ENCODE measurements at places on chromosomes 1 and 21.

- peak; percentile 91 for DNase-seq
Observed at GRCh38 chr1:110407260-110408210, at the start of gene LAMTOR5. Gene LAMTOR5 (minus strand): TSS chr1:110407694. CDS start chr1:110407620, 74 bp downstream.

DNA sequence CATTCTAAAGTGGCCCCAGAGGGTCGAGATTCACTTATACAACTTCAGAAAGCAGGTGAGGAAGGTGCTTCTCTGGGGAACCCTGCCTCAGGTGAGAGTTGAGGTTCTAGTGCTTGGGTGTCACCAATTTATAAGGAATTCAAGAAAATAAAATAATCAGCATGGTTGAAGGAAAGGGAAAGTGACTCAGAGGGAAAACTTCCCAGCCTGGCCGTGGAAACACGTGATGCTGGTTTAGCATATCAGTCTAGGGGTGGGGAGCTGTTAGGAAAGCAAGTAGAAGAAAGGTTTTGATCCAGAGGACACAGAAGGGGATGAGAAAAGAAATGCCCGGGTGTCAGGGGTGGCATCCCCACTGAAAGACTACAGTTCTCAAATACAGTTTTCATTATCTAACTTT lies 37.7 kb upstream of the TMEM125 start:
- no peak for DNase-seq

- DNase-seq: peak; percentile 9
Observed at GRCh38 chr1:46547481-46548383, 3.7 kb downstream of the KNCN start.

- DNase-seq: no peak
Observed at GRCh38 chr1:68121536-68121935, 71.1 kb upstream of the DIRAS3 start.

DNA sequence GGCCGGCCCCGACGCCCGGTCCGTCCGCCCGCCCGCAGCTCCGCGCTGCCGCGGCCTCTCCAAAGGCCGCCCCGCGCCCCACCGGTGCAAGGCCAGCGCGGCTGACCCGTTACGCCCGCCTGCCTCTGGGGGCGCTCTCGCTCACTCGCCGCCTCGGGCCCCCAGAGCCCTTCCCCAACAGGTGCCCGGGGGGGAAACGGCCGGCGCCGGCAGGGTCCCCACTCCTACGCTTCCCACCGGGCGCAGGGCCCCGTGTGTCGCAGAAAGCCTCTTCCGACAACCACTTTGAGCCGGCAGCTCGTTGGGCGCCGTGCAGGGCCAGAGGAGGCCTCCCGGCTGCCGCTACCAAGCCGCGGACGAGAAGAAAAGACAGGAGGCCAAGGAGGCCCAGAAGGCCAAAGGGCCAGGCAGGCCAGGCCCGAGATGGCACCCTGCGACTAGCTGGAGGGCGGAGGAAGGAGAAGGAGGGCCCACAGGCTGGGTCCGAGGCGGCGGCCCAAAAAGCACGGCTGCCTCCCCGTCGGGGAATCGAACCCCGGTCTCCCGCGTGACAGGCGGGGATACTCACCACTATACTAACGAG lies 64.9 kb upstream of the FCGR2A start:
- DNase-seq: peak; percentile 67

GRCh38 chr1:20493309-20493708 lies 7.3 kb upstream of the CAMK2N1 start:
- DNase-seq: no peak

Data from CD4-positive, alpha-beta T cell treated with Interleukin-17A for 4 hours (primary cell).